ENCODE measurements at places on chromosomes 6 and 20. TPM values are rescaled to one million over a fixed set of nuclear protein-coding genes. Genes with fewer than 3 reads are reported as not detected.

DNA sequence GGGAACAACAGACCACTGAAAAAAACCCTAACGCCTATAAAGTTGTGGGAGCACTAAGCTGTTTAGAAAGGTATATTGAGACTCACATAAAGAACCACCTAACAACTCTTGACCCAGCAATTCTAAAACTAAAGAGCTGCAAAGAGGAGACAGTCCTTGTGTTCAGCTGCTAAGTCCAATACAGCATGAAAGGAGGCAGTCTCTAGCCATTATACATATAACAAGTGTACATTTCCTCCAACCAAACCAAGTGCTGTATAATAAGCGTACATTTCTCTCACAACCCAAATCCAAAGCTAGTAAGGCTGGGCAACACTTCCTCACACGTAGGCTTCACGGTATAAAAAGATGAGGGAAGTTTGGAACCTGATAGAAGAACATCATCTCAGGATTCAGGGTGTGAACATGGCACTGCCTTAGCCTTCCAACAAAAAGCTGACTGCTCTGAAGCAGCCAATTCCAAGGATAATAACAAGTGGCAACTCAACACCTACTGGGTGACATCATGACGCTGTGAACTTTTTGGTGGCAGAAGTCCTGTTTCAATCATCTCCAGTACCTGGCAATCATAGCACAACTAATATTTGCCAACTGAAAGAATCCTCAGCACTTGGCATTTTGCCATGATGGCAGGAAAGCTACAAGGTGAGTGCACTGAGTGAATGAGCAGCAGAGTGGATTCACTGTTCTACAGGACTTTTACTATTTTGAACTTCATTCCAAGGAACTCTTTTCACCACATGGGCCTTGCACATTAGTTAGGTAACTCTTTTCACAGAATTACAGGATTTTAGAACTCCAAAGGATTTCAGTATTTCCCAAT, 16.6 kb downstream of the TBC1D20 start:
- no peak for DNase-seq

DNA sequence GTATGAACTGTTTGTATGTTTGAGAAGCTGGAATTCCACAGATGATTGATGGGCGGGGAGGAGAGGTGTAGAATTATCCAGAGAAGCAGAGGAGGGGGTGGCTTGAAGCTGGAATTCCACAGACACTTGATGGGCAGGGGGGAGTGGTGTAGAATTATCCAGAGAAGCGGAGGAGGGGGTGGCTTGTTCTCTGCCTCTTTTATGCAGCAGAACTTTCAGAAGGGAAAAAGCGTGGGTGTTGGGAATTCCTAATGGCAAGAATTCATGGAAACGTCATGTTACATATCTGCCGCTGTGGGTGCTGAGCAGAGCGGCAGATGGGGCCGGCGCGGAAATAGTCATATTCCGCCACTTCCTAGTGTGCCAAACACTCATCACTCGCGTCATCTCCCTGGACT, 167.9 kb upstream of the KCNG1 start:
- peak; percentile 22 for DNase-seq

DNA sequence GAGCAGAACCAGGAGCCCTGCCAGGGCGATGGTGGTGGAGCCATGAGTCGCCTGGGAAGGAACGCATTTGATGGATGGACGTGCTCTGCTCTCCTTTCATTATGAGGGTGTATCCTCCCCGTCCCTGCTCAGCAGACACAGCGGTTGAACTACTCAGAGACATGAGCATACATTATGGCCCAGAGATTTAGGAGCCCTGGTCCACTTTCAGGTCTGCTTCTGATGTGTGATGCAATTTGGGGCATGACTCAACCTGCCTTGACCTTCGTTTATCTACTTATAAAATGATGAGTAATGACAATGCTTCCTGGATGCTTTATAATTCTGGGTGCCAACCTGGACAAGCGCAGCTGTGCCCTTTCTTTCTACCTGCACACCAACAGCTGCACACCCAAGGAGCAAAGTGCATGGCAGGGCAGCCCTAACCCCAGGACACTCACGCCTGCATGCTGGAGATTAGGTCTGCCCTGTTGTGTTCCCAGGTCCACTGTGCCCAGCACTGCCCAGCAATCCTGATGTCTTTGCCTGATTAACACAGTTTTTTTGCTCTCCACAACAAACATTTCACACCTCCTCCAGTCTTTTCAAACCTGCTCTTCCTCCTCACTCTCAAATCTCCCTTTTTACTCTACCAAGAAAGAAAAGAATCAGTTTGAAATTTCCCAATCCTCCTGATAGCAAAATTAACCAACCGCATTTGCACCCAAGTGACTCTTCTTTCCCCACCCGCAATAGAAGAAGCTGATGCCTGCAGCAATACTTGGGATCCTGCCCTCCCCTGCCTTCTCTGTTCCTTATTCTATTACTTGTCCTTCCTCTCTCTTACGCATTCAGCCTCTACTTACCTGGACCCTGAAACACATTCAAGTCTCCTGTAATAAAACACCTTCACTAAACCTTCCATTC, 81.2 kb downstream of the EZR start:
- DNase-seq, result no peak

- DNase-seq, result no peak
Observed at GRCh38 chr6:163782436-163783003, 368.0 kb downstream of the QKI start.

- no peak for DNase-seq
Observed at GRCh38 chr20:49695830-49696229, 17.8 kb downstream of the B4GALT5 start.

DNA sequence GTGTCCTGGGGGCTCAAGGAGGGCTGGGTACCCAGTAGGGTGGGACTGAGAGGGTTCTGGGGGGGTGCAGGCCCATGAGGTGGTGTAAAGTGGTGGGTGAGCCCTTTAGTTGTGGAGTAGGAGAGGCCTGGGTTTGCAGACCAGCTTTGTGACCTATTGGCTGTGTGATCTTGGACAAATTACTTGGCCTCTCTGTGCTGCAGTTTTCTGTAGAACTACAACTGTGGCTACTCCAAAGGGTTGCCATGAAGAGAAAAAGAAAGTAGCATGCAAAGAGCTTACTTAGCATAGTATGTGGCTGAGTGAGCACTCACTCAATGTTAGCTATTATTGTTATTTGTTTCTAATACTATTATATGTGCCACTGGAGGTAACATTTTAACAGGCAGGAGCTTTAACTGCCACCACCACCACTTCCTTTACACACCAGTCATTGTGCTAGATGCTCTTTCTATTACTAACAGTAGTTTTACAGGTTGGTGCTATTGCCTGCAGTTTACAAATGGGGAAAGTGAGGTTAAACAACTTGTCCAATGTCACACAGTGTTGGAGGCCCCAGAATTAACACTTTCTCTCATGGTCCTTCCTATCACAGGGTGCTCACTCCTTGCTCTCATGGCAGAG, 286.8 kb downstream of the DHX35 start:
- DNase-seq, result no peak

EEF1A2 gene
- polyA plus RNA-seq, result 758 TPM

PEX7 gene
- polyA plus RNA-seq, result 9.2 TPM

SLC17A2 gene
- polyA plus RNA-seq, result not detected

- peak; percentile 71 for DNase-seq
Observed at GRCh38 chr6:149840345-149841075, 23.6 kb downstream of the LRP11 start.

DNA sequence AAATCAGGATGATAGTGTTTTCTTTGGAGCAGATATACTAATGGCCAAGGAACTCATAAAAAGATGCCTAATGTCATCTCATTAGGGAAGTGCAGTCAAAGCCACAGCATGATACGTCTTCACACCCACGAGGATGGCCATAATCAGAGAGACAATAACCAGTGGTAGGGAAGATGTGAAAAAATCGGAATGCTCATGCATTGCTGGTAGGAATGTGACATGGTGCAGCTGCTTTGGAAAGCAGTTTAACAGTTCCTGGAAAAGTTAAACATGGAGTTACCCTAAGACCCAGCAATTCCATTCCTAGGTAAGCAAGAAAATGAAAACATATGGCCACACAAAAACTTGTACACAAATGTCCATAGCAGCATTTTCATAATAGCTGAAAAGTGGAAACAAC, 29.9 kb downstream of the BCAS1 start:
- DNase-seq, result no peak

- DNase-seq, result no peak
Observed at GRCh38 chr20:48799328-48800105, 28.3 kb downstream of the PREX1 start.

ABHD16B gene
- not detected for polyA plus RNA-seq

GRCh38 chr6:137927777-137928218, 60.7 kb downstream of the TNFAIP3 start:
- DNase-seq, result peak; percentile 32

DNA sequence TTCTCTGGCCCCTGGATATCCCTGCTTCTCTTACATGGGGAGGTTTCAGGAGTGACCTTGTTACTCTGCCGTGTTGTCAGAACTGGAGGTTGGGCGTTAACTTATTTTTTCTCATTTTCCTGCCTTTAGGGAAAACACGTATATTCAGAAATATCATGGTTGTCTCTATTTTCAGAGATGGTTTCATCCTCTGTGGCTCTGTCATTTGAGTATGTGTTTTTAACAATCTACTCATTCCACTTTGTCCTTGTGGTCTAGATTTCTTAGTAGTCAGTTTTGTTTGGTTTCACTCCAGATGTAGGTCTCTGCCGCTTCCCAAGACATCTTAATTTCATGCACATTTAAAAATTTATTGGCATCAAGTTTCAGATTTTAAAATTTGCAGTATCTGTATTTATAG, 45.9 kb downstream of the KCNS1 start:
- no peak for DNase-seq

- no peak for DNase-seq
Observed at GRCh38 chr20:50885068-50885467, 46.2 kb downstream of the ADNP start.

GRM1 gene
- 0.15 TPM for polyA plus RNA-seq

- DNase-seq, result no peak
Observed at GRCh38 chr6:160810238-160810637, 108.2 kb downstream of the PLG start.

GRCh38 chr6:61809004-61809595, 476.9 kb downstream of the KHDRBS2 start:
- peak; percentile 4 for DNase-seq

- DNase-seq, result no peak
Observed at GRCh38 chr6:170553534-170554012, 466 bp upstream of the PSMB1 start.

DNA sequence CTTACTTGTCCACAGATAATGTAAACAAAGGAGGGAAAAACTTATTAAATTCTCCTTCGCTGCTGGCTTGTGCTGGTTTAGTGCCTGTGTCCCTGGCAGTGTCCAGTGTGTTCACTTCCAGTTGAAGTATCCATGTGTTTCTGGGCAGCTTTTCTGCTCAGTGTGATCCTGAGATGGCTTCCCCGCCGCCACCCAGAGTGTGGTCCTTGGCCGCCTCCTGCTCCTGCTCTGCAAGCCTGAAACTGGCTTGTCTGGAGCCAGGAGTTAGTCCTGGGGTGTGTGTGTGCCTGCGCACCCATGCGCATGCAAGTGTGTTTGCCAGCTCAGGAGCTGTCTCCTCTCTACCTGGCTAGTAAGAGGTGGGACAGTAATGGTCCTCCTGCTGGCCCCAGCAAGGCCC, 7.2 kb downstream of the BTBD3 start:
- no peak for DNase-seq

SLC4A11 gene
- polyA plus RNA-seq, result 1.5 TPM

- DNase-seq, result peak; percentile 42
Observed at GRCh38 chr6:25485821-25486534, 166.0 kb upstream of the SCGN start.

DNA sequence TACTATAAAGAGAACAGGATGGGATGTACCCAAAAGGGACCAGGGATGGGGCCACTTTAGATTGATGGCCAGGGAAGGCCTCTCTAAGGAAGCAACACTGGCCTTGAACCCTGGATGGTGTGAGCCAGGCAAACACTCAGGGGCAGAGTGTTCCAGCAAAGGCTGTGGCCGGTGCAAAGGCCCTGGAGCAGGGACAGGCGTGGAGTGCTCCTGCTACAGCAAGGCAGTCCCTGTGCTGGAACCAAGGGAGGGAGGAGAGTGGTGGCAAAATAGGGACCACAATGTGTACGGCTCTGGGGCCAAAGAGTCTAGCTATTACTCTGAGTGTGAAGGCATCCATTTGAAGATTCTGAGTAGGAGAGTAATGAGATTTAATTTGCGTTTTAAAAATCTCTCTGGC, 131.6 kb downstream of the BMP7 start:
- DNase-seq, result no peak

CTCFL gene
- polyA plus RNA-seq, result 0.19 TPM

DNA sequence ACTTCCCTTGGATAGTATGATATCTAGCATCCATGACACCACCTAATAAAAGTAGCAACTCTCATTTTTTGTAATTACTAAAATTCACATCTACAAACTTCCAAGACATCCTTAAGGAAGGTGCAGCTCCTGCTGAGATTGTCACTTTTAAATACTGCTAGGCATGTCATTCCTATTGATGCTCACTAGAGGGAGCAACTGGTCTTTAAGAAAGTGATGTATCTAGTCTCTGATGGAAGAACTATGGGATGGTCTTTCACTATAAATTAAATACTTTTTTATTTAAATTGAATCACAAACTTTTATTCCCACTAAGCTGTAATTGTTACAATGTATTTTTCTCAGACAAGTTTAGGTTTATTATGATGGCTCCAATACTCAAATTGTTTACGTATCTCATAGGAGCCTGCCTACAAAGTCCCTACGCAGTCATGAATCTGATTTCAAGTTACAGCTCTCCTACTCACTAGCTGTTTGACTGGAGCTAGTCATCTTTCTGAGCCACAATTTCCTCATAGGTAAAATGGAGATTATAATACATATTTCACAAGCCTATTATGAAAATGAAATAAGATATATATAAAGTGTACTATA, 8.1 kb upstream of the TSPYL1 start:
- peak; percentile 38 for DNase-seq

SPATA25 gene
- polyA plus RNA-seq, result 7.7 TPM

FAM83C gene
- polyA plus RNA-seq, result not detected

- DNase-seq, result no peak
Observed at GRCh38 chr20:17511401-17511800, 19.8 kb downstream of the BFSP1 start.

DNA sequence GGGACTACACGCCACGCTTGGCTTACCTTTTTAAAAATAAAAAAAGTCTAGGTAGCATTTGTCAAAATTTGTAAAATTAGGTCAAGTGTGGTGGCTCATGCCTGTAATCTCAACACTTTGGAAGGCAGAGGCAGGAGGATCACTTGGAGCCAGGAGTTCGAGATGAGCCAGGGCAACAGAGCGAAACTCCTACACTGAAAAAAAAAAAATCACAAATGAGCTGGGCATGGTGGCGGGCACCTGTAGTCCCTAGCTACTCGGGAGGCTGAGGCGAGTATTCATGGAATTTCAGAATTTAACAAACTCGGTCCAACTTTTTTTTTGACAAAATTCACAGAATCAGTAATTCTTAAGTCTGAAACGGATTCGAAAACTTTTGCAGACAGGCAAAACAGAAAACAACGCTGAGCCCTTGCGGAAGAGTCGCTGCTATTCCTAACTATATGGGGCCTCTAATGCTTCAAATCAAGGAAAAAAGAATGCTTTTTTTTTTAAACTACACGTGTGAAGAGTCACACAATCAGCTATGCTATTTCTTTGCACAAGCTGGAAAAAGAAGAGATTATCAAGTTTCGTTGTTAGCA, 62.9 kb downstream of the GTF2H5 start:
- no peak for DNase-seq

BHLHE23 gene
- polyA plus RNA-seq, result not detected
